AG08395 (cell line): ENCODE measurements at places on chromosomes 6 and 20.

- DNase-seq, result no peak
These were observed 33.3 kb downstream of the CPNE5 start for GRCh38 chr6:36805917-36806316.

GRCh38 chr6:42960243-42961019 is at the start of gene GNMT:
Gene GNMT (plus strand): TSS chr6:42960754. CDS start chr6:42960768, 14 bp downstream.
- DNase-seq, result peak; percentile 34

GRCh38 chr6:50935442-50935841 is 116.8 kb downstream of the TFAP2B start:
- no peak for DNase-seq

DNA sequence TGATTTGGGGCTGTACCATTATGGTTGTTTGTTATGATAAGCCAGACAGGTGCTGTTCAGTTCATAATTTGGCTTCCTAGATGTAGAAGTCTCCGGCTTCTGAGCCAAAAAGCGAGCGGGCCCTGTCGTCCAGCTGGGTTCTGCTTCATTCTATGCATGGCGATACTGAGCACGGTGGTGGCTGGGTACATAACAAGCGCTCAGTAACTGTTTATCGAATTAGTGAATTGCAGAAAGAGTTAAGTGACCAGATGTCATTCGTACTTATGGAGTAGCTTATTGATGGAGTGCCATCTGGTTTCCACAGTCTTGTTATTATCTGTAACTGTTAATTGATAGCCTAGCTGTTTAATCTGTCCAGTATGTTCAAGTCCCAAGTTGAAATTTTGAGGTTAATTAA is 85.0 kb downstream of the DTD1 start:
- DNase-seq, result no peak

- no peak for DNase-seq
These were observed 111.3 kb downstream of the TNFAIP3 start for GRCh38 chr6:137978252-137978896.

DNA sequence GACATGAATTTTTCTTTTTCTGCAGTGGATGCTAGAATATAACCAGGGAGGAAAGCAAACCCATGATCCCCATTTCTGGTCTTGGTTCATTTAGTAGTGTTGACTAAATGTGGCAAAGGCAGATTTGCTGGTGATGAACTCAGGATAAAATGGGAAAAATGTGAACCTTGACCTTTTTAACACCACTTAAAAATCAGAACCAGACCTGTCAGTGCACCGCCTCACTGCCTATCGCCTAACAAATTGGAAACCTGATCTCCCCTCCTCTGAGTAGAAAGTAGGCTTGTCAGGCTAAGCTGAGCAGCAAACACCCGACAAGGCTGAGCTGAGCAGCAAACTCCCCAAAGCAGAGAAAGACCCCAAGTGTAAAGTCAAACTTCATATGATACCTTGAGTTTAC is 254.8 kb downstream of the FOXC1 start:
- no peak for DNase-seq

- no peak for DNase-seq
These were observed 44.7 kb downstream of the MCUR1 start for GRCh38 chr6:13769655-13770053.
